ENCODE measurements at places on chromosomes 5 and 9.

- no peak for DNase-seq
Observed at GRCh38 chr5:55923177-55923771, 71.5 kb downstream of the IL6ST start.

GRCh38 chr5:56638768-56639238 is 176.5 kb upstream of the MAP3K1 start:
- no peak for DNase-seq

DNA sequence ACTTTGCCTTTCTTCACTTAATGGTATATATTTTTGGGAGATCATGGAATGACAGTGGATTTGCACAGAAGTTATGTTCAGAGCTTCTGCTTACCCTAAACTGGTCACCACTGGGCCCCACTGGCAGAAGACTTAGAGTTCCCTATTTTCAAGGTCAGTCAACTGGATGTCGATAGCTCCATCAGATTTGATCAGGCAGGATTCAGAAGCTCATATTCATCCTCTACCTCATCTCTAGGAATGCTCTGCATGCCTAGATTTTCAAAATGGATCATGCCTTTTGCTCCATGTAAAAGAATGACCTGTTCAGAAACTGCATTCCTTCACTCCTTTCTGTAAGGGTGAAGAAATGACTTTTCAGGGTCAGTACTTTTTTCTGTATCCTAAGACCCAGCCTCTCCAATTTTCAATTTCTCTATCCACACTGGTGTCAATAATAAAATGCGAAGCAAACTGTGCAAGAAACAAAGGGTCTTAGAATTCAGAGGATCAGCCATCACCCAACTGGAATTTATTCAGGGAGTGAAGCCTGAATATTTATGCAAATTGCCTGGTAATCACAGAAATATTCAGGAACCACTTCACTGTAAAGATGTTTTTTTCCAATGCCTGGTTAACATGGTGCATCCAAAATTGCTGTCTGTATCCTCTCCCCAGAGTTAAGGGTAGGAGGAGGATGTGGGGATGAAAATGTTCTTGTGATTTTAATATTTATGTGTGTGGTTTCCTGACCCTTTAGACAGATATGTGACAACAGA is 125.4 kb downstream of the DOCK2 start:
- no peak for DNase-seq

- DNase-seq = no peak
Observed at GRCh38 chr5:2299388-2300220, 416.9 kb upstream of the IRX4 start.

GRCh38 chr9:29228558-29228957 is 1655.3 kb upstream of the C9orf72 start:
- DNase-seq = no peak

DNA sequence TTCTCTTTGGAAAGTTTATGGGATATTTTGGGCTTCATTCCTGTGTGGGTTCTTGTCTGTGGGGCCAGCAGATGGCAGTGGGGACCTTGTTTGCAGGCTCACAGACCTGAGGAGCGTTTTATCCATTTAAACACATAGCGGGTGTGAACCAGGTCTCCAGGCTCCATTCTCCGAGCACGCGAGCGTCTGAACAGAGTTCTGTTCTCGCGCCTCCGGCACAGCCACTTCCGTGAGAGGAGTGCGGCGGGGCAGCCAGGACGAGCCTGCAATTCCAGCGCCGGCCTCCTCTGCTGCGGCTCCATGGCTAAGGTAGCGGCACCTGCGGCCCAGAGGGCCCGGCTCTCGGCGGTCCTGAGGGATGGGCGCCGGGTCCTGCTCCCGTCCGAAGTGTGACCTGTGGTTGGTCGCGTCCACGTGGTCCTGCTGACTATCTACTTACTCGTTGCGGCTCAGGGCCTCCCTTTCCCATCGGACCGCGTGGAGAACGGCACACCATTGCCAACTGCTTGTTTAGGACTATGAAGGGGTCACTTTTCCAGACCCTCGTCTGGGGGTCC is 7.3 kb downstream of the NRARP start:
- DNase-seq = no peak
